ENCODE measurements at places on chromosomes 2 and 18.

- DNase-seq, result no peak
Observed at GRCh38 chr2:213989207-213989606, 421.6 kb upstream of the VWC2L start.

- no peak for DNase-seq
Observed at GRCh38 chr2:100072503-100072902, 69.9 kb downstream of the AFF3 start.

- no peak for DNase-seq
Observed at GRCh38 chr18:77366720-77367641, 117.3 kb downstream of the GALR1 start.

GRCh38 chr2:30038419-30038818 is 108.4 kb upstream of the YPEL5 start:
- no peak for DNase-seq

GRCh38 chr2:2175381-2176090 is 155.5 kb downstream of the MYT1L start:
- no peak for DNase-seq
